ENCODE measurements at places on chromosomes 7 and 10.

DNA sequence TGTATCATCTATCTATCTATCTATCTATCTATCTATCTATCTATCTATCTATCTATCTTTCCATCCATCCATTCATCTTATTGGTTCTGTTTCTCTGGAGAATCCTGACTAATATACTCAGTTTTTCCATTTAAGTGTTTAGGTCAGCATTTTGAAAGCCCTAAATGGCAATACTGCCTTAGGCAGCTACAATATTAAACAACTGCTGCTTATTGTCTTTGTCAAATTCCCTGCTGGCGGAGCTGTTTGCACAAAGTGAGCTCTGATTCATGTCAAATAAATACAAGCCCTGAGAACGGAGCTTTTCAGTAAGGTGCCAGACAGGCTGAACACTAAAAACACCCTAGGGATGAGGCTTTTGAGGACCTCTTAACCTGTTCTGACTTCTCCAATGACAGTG lies 7.1 kb upstream of the KLHL7 start:
- no peak for DNase-seq

DNA sequence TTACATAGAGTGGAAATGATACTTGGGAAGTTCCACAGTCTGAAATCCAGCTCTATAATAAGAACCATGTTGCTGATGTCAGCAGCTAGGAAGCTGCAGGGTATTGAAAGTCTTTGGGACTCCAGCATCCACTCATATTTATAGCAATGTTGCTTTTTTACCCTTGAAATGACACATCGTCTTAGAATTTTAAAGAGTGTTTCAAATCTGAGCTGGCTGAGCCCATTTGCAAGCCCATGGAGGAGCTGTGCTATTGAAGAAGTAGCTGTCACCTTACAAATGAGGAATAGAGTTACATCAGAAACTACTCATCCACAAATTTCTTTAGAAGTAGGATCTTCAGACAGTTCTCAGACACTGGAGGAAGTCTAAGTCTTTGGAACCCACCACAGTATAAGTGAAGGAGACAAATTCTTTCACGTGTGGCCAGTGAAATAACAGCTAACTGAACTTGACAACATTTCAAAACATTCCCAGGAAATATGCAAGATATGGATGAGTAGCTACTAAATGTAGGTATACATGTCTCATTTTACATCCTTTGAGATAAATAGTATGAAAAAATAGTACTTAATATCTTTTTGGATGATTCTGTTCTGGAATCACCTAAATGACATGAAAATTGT lies 203.6 kb downstream of the ZNF365 start:
- no peak for DNase-seq

GRCh38 chr7:142012825-142013511 lies 17.3 kb downstream of the MGAM start:
- DNase-seq, result no peak

DNA sequence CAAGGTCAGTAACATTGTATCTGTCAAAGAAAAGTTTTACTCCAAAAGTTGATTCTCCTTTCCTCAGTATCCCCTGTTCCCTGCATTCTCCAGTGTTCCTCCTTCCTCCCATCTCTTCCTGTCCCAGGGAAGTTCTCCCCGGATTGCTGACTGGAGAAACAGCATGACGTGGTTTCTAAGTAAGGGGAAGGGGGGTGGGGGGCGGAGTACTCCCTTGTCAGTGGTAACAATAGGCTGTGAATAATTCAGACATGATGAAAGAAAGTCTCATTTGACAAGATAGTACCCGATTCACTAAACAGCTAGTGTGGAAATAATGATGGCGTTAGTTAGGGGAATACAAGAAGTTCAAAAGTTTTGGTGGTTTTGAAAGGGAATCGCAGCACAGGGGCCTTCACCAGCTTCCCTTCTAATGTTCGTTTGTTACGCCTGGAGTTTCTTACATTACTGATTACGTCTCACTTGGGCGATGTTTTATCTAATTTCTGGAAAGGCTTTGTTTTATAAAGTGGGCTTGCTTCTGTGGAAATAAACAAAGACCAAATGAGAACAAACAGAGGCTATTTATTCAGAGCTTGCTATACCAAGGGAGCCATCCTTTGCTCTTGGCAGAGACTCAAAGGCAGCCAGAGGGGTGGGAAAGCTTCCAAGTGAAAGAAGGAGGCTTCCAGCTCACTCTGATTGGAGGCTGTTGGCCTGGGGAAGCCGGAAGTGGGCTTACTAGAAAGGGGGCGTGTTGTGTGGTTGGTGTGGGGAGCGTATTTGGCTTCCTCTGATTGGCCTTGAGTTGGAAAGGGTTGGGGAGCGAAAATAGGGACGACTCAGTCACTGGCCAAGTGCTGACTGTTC lies 453.7 kb downstream of the SDK1 start:
- no peak for DNase-seq

DNA sequence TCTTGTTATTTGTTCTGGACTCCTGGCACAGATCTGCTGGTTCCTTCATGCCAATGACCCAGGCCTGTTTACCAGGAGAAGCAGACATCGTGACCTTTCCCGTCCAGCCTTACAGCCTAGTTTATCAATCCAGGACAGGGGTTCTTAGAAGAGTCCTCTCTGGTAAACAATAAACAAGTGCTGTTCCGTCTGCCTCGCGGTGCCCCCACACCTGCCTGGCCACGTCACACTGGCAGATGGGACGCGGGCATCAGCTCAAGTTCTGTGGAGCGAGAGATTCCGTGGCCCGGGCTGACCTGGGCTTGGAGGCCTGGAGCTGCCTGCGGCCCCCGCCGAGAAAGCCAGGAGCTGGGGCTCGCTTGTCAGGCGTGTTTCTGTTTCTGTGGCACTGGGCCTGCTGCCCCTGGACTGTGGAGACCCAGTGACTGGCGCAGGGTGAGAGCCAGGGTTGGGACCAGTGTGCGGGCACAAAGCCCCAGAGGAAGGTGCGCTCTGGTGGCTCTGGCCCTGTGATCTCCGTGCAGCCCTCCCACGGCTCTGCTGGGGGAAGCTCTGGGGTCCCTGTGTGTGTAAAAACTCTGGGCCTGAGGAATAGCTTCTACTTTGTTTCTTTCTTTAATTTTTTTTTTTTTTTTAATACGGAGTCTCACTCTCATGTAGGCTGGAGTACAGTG lies 28.4 kb upstream of the PFKFB3 start:
- DNase-seq, result no peak

- no peak for DNase-seq
These were observed 5.7 kb downstream of the OSBPL3 start for GRCh38 chr7:24974026-24974832.

- DNase-seq, result no peak
These were observed 3.4 kb upstream of the NRG3 start for GRCh38 chr10:81871558-81871957.

GRCh38 chr7:26369593-26369992 lies 77.9 kb downstream of the SNX10 start:
- no peak for DNase-seq

GRCh38 chr10:43153901-43154300 lies 15.7 kb downstream of the CSGALNACT2 start:
- no peak for DNase-seq

- DNase-seq, result no peak
These were observed 325.6 kb upstream of the KAT6B start for GRCh38 chr10:74500816-74501215.

DNA sequence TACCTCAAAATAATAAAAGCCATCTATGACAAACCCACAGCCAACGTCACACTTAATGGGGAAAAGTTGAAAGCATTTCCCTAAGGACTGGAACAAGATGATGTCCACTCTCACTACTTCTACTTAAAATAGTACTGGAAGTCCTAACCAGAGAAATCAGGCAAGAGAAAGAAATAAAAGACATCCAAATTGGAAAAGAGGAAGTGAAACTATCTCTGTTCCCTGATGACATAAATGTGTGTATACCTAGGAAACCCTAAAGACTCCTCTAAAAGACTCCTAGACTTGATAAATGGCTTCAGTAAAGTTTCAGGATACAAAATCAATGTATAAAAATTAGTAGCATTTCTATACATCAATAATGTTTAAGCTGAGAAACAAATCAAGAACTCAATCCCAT lies 314.1 kb downstream of the WDR37 start:
- no peak for DNase-seq

GRCh38 chr10:110577056-110577455 lies 9.6 kb downstream of the SMC3 start:
- DNase-seq, result no peak

- no peak for DNase-seq
These were observed 660.5 kb downstream of the LRMDA start for GRCh38 chr10:76091926-76092325.

DNA sequence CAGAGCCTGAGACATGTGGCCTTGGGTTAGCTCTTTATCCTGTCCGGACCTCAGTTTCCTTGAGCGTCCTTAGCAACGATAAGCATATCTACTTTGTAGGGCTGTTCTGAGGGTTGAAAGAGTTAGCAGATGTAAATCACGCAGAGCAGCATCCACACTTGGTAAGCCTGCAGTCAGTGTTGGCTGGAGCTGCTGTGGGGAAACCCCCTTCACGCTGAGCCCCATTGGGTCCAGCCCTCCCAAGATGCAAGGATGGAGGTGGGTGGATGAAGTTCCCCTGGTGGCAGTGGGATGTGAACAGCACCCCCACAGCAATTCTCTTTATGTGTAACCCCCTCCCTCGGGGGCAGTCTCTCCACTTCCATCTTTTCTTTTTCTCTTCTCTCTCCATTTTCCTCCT lies 109.9 kb downstream of the PLXNA4 start:
- no peak for DNase-seq

DNA sequence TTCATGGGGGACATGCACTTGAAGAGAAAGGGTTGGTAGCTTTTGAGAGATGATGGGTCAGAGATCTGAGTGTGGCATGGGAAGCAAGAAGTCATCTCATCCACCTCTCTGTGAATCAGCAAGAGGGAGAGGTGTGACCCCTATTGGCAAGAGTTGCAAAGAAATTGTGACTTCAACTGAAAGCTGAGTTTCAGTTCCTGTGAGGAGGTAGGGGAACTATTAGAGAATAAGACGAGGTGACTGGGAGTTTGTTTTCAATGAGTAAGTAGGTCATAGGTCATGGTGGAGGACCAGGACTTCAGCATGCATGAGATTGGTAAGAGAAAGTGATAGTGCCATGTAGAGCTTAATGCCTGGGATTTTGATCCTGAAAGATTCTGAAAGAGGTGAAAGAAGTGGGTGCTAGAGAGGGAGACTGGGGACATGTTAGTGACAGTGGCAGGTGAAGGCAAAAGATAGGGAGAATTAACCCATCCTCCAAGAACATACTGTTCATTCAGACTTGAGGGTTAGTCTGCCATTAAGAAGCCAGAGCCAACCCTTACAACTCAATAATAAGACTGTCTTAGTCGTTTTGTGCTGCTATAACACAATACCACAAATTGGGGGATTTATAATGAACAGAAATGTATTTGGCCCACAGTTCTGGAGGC lies 75.5 kb upstream of the CAPZA2 start:
- DNase-seq, result no peak

DNA sequence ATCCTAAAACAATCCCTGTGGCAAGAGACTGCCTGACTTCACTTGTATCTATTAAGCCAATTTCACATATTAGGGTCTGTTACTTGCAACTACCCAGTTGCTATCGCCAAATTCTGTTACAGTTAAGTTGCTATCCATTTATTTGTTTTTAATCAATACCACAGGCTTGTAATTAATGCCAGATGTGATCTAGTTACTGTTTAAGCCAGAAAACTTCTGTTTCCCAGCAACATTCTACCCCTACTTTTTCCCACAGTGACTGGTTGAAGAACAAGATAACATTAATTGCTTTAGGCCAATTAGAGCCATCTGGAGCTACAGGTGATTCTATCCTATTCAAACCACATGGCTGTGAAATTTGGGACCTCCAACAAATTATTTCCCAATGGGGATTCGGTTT lies 131.3 kb downstream of the ALOX5 start:
- DNase-seq, result no peak

- DNase-seq, result no peak
These were observed 345.1 kb downstream of the PHTF2 start for GRCh38 chr7:78143661-78144060.

- no peak for DNase-seq
These were observed 199.5 kb downstream of the SKAP2 start for GRCh38 chr7:26664735-26665416.

DNA sequence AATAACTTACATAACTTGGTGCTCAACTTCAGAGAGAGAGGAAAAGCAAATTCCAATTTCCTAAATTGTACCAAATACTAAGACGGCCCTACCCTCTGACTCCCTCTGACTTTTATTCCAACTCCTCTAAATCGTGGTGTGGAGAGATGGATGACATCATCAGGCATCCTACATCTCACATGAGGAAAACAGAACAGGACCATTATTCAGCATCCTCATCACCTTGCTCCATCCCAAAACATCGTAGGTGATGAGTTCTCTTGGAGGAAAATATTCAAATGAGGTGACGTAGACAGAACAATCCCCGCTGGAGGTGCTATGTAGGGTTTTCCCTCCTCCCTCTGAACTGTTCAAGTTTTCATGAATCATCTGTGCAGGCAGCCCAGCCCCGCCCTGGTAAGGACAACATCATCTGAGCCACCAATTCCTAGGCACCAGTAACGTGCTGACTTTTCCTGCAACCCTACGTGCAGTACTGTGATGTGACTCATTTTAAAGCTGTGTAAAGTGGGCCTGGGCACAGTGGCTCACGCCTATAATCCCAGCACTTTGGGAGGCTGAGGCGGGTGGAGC lies 167.2 kb downstream of the CALN1 start:
- DNase-seq, result no peak

DNA sequence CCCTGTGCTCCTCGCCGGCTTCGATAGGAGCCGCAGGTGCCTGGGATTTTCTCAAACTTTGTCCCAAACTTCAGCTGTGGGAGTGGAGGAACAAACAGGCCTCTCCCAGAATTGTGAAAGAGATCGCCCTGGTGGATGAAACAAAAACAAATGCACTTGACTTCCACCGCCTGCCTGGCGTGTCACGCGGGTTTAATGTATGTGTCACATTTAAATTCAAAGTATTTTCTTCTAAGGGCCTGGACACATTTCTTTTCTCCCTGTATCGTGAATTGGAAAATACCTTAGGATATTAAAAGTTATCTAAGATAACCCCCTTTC lies 694 bp upstream of the WASL start:
- no peak for DNase-seq

GRCh38 chr10:114824391-114824790 lies 2.8 kb downstream of the FHIP2A start:
- DNase-seq, result no peak

- DNase-seq, result no peak
These were observed 100.2 kb downstream of the ATXN7L1 start for GRCh38 chr7:105776068-105776790.

DNA sequence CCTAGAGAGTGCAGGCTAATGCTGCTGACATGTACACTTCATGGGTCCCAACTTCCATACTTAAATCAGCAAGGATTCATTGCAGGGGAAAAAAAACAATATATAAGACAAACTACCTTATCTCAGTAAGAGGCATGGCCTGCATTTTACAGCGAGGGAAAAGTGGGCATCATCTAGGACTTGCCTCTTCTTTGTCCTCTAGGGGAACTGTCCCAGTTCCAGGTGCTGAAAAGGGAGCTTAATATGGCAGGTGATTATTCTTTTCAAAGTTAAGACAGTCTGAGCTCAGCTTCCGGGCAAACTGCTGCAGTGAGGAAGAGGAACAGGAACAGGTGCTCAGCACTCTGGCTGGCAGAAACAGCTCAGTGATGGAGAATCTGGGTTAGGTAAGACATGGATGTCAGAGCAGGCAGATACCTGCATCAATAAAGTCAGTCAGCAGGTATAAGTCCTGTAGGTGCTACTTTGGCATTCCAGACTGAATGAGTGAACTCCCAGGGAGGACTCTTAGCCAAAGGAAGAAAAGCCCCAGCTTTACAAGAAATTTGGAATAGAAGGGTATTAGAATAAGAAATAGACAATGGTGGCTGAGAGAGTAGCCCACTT lies 147.2 kb downstream of the TMEM178B start:
- no peak for DNase-seq

GRCh38 chr10:21675157-21675796 lies 141.2 kb downstream of the MLLT10 start:
- DNase-seq, result no peak
